ENCODE measurements at places on chromosomes 12 and 14. TPM values are rescaled to one million over a fixed set of nuclear protein-coding genes. Genes with fewer than 3 reads are reported as not detected.
A peak's percentile ranks its signal among the peaks of the same experiment; 100 is the strongest.

DNA sequence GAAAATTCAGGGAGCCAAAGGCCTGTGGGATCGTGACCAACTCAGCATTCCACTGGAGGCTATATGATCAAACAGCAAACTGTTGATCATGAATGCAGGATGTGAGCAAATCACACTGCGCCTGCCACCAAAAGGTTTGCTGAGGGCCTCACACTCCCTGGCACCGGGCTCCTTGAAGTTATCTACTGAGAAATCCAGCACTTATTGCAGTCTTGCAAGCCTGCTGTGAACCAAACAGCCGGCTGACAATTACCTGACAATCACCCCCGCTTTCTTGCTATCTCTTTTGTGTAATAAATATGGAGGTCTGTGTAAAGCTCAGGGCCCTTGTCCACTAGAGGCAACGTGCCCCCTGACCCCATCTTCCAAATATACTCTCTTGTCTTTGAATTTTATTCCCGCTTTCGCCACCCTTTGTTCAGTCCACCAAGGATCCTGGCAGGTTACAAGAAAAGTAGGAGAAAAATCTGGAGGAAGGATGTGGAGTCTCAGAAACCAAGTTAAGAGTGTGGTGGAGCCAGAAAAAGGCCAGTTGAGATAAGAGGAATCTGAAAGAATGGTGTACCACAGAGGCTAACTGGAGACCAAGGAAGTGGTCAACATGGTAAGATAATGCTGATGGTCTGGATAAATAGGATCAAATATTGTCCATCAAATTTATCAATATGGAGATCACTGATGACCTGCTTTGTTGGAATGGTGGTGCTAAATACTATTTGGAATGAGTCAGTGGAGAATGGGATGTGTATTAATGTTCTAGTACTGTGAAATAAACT is 229.2 kb downstream of the ALX1 start:
- no peak for DNase-seq

TMEM30B gene
- 85.3 TPM for total RNA-seq

GRCh38 chr14:63745858-63746425 is 18.1 kb upstream of the SGPP1 start:
- no peak for DNase-seq

DNA sequence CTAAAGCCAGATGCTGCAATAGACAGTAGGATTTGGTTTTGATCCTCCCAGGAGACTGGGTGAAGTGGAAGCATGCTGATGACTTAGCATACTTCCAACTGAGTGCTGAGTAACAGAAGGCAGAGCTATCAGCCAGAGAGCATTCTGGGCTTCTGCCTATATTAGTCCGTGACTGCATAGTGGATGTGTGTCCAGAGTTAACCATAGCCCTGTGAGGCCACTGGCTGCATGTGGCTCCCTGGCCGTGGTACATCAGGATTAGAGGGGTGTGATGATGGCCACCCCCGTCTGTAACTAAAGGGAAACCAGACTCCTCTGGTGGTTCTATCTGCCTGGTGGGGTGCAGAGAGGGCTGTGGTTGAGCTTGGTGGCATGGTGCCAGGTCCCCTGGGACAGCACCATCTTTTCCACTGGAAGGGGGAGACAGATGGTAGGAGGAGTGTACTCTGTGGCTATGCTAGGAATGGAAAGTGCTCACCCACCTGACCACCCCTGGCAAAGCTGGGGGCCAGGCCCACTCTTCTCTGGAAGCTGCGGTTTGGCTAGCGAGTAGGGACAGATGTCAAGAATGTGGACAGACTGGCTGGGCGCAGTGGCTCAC is 27.4 kb downstream of the ABCD4 start:
- peak; percentile 19 for DNase-seq

GRCh38 chr14:53412819-53413675 is 259.9 kb upstream of the DDHD1 start:
- DNase-seq = peak; percentile 45

ARMH4 gene
- 2.6 TPM for total RNA-seq

DNA sequence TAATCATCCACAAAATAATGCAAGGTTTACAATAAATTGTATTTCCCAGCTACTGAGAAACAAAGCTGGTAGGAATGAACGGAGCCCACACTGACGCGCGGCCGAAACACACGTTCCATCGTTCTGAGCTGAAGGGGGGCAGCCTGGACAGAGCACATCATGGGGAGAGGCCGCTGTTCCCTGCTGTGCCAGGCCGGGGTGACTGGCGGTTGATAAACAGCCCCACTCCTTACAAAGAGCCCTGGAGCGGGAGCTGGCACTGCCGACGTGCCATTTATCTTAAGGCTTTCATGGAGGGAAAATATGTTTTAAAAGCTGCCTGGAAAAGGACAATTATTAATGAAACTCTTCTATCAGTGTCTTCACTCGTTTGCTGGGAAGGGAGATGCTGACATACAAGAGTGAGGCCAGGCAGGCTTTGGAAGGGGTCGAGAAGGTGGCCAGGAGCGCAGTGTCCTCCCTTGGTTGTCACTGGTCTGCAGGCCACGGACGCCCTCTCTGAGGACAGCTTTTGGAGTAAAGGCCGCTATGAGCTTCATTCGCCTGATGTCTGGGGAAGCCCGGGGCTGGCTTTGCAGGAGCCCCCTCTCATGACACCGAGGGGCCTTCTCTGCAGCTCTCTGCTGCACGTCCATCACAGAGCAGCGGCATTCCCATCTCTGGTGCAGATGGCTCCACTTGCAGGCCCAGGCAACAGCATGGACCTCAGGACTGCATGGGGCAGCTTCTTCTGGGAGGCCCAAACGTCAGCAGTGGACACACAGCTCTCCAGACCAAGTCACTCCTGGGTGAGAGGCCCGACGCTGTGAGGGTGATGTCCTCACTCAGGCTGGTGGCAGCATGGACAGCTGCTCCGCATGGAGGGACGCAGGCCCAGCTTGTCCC is 355.3 kb upstream of the SFSWAP start:
- DNase-seq = no peak

Measured in PC-3 (cell line).